Activated T-helper 2 cell treated with anti-CD3 and anti-CD28 coated beads, Interferon-gamma antibody, Interleukin-2, Interleukin-4, amounts not matched to agents 10 μg/mL and 5 μg/mL and 100 μg/mL, durations not matched to agents 14 hours and 24 hours and 36 hours (primary cell): ENCODE measurements at places on chromosomes 2 and 18. TPM values are rescaled to one million over a fixed set of nuclear protein-coding genes. Genes with fewer than 3 reads are reported as not detected.
A peak's percentile ranks its signal among the peaks of the same experiment; 100 is the strongest.

REG3A gene
- total RNA-seq: not detected in 2 replicates

ACMSD gene
- not detected in 2 replicates for total RNA-seq

ALPP gene
- total RNA-seq: not detected in 2 replicates

TUBB8B gene
- total RNA-seq: not detected in 2 replicates

ATOH8 gene
- total RNA-seq: 0.07 and 0.11 TPM in 2 replicates

- no peak for DNase-seq
These were observed 154.9 kb downstream of the CTIF start for GRCh38 chr18:48693625-48694262.

- DNase-seq: no peak
These were observed 19.5 kb downstream of the RBM44 start for GRCh38 chr2:237818066-237818473.

GRCh38 chr2:126678269-126679065 is 22.5 kb downstream of the GYPC start:
- DNase-seq: no peak

DNA sequence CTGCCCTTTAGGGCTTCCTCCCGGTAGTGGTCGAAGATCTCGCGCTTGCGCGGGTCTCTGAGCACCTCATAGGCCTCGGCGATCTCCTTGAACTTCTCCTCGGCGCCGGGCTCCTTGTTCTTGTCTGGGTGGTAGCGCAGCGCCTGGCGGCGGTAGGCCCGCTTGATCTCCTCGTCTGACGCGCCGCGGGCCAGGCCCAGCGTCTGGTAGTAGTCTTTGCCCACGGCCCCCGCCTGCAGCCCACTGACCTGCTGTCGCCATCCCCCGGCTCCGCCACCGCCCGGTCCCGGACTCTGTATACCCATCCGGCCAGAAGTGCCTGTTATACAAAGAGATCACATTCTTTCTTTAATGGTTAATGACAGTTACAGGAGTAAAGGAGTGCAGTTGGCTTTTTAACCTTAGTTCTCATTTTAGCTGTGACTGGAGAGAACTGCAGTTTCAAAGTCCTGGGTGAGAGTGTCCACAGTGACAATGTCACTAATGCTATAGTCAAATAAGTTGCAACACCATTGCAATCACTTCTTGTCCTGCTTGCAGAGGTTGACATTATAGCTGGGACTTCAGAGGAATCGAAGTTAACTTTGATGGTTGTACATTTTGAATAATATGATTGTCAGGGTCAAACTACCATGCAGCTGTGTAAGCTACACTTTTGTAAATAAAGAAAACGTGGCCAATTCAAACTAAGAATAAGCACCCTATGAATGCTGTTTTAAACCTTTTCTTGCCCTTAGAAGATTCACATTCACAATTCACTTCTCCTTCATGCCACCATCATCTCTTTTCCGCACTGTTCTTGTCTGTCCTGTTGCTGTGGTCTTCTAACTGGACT is 35.3 kb upstream of the CAVIN2 start:
- no peak for DNase-seq

DNA sequence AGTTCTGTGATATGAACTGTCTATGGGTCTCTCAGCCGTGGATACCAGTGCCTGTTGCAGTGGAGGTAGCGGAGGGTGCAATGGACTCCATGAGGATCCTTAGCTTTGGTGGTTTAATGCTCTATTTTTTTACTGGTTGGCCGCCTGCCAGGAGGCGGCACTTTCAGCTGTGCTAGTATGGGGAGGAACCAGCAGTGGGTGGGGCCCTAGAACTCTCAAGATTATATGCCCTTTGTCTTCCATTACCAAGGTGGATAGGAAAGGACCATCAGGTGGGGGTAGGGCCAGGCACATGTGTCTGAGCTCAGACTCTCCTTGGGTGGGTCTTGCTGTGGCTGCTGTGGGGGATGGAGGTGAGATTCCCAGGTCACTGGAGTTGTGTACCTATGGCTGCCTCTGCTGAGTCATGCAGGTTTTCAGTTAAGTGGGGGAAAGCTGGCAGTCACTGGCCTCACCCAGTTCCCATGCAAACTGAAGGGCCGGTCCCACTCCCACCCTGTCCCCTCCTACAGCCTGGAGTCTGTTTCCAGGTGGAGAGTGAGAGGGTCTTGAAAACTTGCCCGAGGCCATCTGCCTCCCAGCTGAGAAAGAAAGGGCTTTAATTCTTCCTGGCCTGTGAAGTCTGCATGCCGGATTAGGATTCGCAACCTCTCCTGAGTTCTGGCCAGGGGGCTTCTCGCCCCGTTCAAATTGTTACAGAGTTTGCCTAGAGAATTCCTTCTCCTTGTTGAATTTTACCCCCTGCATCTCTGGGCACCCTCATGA is 14.5 kb downstream of the KCNS3 start:
- DNase-seq: no peak

DNA sequence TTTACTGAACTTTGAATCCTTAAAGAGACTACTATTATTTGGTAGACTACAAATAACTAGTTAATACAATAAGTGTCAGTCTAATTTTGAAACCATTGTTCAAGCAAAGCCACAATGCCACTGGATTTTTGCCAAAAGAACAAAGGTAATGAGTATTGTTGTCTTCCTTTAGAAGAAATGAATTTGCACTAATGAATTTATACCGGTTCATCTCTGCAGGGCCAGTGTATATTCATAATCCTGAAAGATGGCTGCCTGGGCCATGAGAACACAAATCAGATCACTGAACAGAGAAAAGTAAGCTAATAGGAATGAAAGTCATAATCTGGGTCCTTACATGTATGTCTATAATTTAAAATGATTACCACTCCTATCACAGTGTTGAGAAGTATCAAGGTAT is 31.2 kb downstream of the GCFC2 start:
- no peak for DNase-seq

GRCh38 chr18:25979369-25980040 is 110.9 kb downstream of the SS18 start:
- no peak for DNase-seq

DNA sequence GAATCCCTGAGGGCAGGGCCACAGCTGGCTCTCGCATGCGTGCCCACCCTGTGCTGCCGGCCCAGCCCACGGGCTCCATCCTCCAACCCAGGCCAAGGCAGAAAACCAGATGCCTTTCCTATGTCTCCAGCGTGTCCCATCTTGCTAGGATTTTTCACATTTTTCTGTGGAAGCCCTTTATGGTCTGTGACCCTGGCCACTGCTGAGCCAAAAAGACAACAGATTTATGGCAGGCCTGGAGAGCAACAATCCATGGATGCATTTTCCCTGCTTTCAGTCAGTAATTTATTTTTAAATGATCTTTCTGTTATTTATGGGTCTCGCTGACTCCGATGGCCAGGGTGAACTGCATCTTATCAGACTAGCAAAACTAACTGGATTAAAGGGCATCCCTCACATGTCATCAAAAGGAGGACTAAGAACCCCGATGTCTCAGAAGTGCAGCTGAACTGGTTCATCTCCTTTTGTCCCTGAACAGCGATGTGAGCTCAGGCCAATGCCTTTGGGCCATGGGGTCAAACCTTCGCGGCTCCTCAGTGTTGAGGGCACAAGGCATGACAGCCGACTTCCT is 346.0 kb downstream of the CYRIA start:
- no peak for DNase-seq

DNA sequence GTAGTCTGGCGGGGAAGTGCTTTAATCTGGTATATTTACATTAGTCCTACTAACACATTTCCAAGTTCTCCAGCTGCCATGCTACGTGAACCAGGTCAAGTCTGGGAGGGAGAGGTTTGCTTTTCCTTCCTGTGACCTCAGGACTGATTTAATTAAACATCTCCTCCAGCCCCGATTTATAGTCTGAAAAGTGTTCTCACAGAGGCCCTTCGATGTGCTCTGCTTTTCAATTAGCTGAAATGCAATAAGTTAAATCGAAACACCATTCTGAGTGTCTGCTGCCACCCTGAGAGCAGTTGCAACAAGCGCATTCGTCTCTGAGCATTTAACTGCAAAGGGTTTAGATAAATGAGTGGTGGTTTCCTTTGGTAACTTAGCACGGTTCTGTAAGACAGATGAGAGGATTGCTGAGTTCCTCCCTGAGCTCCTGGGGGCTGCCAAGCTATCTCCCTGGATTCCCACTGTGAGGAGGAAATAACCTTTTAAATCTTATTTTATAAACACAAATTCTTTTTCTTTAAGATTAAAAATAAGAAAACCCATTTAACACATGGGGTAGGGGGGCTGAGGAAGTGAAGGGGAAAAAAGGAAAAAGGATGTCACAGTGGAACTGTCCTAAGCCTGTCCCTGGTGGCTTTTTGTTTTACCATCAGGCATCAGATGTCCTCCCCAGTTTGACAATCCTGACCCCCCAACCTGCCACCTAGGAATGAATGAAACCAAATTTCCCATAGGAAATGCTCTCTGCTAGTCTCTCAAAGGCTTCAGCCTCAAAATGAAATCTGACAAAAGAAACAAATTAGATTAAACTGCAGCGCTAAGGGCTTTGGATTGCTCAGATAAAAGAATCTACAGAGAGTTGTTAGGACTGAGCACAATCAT is 56.5 kb upstream of the CREB1 start:
- peak; percentile 37 for DNase-seq

GRCh38 chr2:218344090-218344754 is 12.4 kb upstream of the CATIP start:
- no peak for DNase-seq

GRCh38 chr18:56152551-56153310 is 485.7 kb downstream of the TXNL1 start:
- DNase-seq: no peak

DNA sequence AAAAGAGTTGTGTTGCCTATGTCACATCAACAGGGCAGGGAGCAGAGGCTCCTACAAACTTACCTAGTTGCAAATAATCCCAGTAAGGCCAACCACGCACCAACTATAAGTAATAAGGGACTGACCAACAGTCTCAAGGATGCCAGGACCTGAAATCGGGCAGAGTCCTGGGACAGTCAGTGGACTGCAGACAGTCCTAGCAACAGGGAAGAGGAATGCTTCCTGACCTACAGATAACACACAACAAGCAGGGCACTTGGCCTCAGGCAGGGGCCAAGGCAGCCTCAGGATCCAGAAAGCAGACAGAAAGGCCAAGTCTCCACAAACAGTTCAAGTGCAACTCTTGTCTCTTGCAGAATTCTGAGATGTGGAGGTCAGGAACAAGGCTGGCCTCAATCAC is 56.2 kb downstream of the GALNT14 start:
- no peak for DNase-seq

DNA sequence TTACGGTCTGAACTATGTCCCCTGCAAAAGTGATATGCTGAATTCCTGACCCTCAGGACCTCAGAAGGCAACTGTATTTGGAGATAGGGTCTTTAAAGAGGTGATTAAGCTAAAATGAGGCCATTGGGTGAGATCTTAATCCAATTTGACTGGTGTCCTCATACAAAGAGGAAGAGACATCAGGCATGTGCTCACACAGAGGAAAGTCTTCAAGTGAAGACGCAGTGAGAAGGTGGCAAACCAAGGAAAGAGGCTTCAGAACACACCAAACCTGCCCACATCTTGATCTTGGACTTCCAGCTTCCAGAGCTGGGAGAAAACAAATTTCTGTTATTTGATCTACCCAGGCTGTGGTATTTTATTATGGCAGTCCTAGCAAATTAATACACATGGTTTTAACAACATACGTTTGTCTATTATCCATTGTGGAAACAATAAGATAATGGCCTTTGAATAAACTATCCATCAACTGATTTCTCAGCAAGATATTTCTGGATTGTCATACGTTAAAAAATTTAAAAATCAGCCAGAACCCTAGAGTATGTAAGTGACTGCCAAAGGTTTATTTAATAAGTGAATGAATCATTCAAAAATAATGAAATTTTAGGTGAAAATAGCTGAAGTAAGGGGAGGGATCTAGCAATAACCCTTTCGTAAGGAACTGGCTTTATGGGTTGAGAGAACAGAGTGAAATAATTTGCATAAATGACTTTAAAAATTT is 6.5 kb downstream of the WIPF1 start:
- DNase-seq: no peak

- DNase-seq: no peak
These were observed 162.8 kb downstream of the OSR1 start for GRCh38 chr2:19195661-19196060.

GRCh38 chr2:130796290-130796689 is 40.4 kb upstream of the ARHGEF4 start:
- DNase-seq: no peak

DNA sequence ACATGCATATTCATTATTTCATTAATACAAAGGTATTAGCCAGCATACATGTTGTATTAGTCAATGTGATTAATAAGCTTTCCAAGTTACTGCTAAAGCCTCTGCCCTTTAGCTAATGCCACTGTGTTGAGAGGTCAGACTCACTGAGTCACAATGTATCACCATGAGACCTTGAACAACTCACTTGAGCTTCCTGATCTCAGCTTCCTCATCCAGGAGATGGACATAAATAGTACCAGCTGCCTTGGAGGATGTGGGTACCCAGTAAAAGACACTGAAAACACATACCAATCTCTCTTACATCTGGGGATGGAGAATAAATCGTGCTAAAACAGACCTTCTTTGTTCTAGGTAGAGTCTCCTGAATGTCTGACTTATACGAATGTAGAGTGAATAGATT is 224.6 kb downstream of the EPHA4 start:
- no peak for DNase-seq

GRCh38 chr2:169819106-169819505 is 5.6 kb downstream of the METTL5 start:
- no peak for DNase-seq

GRCh38 chr2:135694711-135695110 is 46.9 kb upstream of the UBXN4 start:
- DNase-seq: no peak

GRCh38 chr2:240995041-240996021 is 3.1 kb upstream of the SNED1 start:
- DNase-seq: no peak

GRCh38 chr2:215931256-215931903 is 82.0 kb downstream of the MREG start:
- peak; percentile 28 for DNase-seq

- no peak for DNase-seq
These were observed 6.7 kb downstream of the GYPC start for GRCh38 chr2:126662621-126663020.

- no peak for DNase-seq
These were observed 55.1 kb downstream of the MREG start for GRCh38 chr2:215958257-215958656.

DNA sequence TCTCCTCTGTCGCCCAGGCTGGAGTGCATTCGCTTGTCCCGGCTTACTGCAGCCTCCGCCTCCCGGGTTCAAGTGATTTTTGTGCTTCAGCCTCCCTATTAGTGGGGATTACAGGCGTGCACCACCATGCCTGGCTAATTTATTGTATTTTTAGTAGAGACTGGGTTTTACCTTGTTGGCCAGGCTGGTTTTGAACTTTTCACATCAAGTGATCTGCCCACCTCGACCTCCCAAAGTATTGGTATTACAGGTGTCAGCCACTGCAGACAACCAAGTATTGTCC is 1.1 kb downstream of the RPS27A start:
- DNase-seq: no peak

DNA sequence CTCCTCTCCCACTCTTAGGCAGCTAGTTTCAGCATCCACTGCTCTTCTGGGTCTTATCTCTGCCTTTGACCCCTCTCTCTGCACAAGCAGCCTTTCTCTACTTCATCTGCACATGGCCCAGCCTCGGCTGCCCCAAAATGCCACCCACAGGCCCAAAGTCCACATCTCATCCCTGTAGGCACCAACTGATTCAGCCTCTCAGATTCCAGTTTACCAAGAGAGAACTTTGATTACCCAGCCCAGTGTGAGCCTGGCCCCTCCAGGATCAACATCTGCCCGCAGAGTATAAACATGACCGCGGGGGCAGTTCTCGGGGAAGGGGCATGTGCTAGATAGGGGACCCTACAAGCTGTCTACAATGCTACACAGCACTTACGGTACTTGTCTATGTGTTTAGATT is 141.7 kb downstream of the RTN4 start:
- no peak for DNase-seq
